Cortex of kidney (tissue), 1 donor: ENCODE measurements at places on chromosomes 2 and 18.

DNA sequence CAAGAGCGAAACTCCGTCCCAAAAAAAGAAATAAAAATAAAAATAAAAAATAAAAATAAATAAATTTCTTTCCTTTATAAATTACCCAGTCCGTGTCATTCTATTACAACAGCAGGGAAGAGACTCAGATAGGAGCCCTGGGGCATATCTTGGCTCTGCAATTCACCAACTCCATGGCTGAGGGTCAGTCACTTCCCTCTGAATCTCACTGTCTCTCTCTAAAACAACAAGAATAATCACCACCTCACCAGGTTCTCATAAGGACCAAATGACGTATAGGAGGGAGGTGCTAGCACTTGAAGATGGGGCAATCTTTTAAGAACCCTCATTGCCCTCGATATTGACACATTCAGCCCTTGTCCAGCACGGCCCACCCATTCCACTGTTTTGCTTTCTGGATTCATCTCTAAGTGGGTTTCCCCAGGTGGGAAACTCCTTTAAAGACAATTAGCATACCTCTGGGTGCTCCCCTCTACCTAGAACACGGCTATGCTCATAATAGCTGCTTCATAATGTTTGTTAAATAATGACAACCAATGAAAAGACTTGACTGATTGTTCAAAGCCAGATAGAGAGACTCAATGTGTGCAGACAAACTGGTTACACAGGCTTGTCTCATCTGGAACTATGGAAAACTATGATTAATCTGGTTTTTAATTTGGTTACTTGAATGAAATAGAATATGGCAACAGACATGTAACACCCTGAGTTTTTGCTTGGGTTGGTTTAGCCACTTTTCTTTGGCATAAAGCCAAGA, 15.1 kb downstream of the MYCN start:
- DNase-seq = no peak

DNA sequence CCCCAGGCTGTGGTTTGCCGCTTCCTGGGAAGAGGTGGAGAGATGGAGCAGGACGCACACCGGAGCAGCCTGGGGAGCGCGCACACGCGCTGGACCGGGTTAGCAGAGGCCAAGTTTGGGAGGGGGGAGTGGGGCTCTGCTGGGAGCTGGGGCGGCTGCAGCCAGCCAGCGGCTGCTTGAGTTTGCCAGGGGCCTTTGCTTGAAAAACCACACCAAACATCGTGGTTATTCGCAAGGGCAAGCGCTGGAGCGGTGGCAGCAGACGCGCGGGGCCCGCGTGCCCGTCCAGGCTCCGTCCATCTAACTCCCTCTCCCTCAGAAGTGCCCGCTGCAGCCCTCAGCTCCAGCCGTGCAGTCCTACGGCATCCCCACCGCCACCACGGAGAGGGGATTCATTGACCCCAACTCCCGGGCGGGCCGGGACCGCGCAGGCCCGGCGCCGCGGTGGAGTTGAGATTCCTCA, 4.6 kb downstream of the PTGR3 start:
- no peak for DNase-seq

DNA sequence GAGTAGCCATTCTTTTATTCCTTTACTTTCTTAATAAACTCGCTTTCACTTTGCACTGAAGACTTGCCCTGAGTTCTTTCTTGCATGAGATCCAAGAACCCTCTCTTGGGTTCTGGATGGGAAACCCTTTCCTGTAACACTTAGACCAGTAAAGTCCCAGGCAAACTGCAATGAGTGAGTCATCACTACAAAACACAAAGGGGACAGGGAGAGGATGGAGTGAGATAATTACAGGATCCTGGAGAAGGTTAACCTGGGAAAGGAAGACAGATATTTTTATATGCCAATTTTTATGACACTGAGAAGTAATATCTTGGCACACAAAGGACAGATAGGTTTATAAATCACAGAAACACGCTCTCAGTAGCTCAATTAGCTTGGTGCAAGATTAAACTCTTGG, 48.7 kb downstream of the EHD3 start:
- DNase-seq = no peak

GRCh38 chr2:103196802-103197201, 435.0 kb downstream of the TMEM182 start:
- no peak for DNase-seq

DNA sequence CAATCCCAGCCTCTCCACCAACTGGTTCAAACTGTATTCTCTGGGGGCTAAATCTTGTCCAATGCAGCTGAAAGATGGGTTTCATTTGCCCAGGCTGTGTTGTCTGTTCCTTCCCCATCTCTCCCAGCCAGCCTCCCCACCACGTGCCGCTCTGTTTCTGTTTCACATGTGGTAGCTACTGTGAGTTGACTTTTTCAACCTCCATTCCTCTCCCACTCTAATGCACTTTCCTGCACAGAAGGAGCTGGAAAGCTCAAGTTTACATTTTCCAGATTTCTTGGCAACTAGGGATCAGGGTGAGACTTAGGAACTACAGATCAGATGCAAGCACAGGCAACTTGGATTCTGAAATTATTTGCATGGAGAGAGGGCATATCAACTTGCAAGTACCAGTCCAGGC, 19.0 kb upstream of the NPAS2 start:
- DNase-seq = no peak

DNA sequence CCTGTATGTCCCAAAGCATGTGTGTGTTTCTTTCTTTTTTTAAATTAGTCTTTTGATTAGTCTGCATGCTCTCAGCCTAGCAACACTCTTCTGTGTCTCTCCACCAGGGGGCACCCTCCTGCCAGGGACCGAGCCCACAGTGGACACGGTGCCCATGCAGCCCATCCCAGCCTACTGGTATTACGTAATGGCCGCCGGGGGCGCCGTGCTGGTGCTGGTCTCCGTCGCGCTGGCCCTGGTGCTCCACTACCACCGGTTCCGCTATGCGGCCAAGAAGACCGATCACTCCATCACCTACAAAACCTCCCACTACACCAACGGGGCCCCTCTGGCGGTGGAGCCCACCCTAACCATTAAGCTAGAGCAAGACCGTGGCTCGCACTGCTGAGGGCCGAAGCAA, 93.8 kb downstream of the NRP2 start:
- no peak for DNase-seq

DNA sequence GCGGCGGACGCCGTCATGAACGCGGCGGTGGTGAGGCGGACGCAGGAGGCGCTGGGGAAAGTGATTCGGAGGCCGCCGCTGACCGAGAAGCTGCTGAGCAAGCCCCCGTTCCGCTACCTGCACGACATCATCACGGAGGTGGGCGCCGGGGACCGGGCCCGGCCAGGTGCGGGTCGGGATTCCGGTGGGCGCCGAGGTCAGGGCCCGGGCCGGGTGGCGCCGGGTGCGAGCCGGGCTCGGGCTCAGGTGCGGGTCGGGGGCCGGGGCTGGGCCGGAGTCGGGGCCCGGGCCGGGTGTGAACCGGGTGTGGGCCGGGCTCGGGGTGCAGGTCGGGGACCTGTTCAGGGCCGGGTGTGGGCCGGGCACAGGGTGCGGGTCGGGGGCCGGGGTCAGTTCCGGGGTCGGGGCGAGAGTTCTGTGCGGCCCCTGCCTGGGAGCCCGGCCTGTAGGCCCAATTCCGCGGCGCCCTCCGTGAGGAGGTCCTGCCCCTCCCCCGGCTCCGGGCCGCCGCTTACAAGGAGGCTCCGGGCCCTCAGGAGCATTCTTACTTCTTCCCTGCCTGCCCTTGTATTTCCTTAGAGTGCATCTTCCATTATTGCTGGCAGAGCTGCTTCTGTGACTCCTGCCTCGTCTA, 447 bp downstream of the TRAF3IP1 start:
- DNase-seq = no peak

DNA sequence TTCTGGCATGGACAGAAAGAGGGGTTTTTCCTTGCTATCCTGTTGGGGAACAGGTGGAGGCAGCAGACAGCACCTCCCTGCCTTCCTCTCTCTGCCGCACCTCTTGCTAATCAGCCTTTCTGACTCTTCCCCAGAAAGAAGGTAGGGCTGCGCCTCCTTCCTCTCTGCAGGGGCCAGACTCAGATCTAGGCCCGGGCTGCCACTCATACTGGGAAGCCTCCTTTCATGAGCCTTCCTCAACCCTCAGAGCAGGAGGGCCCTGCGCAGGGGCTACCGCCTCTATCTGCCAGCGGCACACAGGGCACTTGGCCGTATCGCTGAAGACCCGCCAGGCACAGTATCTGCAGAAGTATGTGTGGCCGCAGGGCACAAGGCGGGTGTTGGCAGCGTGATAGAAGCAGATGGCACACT, 7.1 kb downstream of the NEURL3 start:
- DNase-seq = no peak

DNA sequence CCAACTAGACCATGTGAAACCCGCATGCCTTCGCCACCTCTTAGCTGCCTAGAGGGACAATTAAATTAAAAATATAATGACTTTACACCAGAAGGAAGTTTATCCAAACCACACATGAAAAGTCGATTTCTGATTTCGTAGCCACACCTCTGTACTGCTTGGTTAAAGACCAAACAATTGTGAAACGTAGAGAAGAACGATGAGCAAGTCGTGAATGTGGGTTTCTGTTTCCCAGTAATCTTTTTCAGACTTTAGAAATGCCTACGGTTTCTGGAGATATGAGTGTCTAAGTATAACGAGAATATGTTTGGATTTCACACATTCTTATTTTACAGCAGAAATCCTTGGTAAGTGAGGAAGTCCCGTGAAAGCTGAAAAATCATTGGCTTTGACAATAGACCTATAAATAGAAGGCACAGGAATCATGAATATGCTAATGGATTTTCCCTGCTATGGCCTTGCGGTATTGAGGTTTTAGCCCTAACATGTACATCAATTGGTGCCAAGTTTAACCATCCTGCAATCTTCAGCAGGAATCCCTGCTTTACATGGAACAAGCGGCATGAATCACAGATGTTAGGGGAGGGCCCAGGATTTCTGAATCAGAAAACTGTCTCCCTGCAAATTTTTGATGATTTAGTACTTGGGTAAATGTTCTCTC, 105.6 kb downstream of the TTC32 start:
- DNase-seq = no peak

DNA sequence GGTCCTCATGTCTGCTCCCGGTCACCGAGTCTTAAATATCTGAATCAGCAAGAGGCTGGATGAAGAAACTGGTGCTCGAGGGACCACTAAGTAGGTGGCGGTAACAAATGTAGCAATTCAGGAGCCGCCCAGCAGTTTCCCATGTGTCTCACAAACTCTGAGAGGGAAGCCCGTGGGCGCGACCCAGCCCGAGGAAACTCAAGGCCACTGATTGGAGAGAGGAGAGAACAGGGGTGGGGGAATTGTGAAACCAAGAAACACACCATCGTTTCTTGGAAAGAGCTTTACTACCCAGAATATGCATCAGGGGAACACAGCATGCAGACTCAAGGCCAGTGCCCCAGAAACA, 10.8 kb downstream of the MLPH start:
- DNase-seq = no peak

GRCh38 chr2:207156451-207157161, 9.1 kb downstream of the KLF7 start:
- no peak for DNase-seq

DNA sequence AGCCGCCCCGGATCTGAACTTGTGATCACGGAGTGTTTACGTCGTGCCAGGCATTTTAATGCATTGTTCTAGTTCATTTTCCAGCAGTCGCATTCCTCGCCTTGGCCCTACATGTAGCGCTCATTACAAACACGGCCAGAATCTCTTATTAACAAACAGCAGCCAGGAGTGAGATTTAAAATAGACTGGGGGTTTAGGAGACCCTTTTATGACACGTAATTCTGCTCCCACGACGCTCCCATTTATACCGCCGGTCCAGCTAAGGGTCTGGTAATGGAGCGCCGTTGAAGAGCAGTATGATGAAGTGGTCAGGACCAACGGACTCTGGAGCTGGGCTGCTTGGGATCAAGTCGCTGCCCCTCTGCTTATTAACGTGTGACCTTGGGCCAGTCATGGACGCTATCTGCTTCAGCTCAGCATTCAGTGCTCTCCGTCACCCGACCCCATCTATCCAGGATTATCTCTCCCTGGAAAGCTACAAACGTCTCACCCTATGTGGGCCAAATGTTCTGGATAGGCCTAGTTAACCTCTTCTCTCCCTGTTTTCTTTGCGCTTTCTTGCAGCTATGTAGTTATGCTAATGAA, 745 bp downstream of the MSH2 start:
- no peak for DNase-seq
